ENCODE measurements at places on chromosomes 12 and 14.

DNA sequence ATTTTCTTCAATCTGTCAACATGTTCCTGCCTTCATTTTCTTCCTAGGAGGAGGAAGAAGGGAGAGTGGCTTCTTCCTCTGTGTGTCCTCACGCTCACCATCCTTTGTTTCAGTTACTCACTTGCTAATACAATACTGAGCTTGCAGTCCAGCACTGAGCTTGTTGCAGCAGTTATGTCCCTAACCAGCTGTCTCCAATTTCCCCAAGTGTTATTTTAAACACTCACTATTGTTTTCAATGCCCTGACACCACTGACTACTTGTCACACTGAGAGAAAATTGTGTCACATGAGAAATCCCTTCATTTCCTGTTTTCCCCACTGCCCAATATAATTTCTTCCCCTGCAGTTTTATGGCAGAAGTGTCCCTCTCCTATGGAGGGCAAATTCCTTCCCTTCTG lies 53.4 kb downstream of the HSD17B6 start:
- DNase-seq, result no peak

- DNase-seq, result no peak
These were observed 34.3 kb upstream of the SLC38A1 start for GRCh38 chr12:46303039-46303666.

DNA sequence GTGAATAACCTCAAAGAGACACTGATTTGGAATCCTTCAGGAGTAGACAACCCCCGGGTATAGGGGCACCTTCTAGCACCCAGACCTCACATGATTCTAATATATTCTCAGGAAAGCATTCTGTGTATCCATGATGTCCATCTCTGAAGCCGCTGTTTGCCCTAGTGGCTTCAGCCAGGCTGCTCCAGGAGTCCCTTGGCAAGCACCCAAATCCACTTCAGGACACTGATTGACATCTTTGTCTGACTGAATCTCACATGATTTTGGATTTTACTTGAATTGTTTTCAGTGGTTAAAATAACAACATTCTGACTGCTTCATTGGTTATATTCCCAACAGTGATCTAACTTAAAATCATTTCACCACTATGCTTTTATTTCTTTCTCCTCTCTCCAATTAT lies 390.5 kb upstream of the CLEC14A start:
- DNase-seq, result no peak

DNA sequence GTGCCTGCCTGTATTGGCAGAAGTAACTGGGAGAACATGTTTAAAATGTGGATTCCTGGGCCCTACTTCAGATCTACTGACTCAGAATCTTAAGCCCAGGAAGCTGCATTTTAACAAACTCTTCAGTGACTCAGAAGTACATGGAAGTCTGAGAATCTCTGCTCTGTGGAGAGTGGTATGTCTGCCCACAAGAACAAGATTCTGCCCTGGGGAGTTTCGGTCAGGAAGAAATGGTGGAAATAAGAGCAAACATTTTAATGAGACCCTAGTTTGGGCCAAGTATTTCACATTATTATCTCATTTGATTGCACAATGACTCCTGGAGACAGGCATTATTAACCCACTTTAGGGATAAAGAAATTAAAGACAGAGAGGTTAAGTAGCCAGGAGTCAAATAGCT lies 8.2 kb downstream of the ALDH1L2 start:
- DNase-seq, result no peak

- no peak for DNase-seq
These were observed 16.8 kb downstream of the CLMN start for GRCh38 chr14:95302667-95303506.

- no peak for DNase-seq
These were observed 735 bp upstream of the MAPKAPK5 start for GRCh38 chr12:111841236-111841749.

DNA sequence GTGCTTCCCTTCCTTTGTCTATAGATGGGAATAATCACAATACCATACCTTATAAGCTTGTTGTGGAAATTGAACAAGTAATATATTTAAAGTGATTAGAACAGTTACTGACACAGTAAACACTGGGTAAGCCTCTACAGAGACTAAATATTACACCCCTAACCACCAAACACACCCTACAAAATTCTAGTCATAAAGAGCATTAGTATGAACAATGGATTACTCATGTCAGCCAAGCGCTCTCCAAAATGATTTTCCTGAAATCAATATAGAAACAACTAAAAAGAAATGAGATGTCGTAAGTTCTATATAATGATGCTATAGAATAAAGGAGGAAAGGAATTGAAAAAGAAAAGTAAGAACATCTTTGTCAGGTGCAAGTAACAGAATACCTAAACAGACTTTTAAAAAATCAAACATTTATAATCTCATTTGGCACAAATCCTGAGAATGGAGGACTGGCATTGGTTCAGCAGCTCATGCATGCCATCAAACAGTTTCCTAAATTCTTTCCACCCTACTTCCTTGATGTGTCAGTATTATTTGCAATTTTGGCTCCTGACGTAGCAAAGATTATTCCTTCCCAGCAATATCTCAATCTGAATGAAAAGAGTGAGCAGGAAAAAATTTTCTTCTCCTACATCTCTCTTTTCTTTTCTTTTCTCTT lies 118.0 kb downstream of the SINHCAF start:
- no peak for DNase-seq
